Neural crest cell (in vitro differentiated cells): ENCODE measurements at places on chromosomes 4 and X.

DNA sequence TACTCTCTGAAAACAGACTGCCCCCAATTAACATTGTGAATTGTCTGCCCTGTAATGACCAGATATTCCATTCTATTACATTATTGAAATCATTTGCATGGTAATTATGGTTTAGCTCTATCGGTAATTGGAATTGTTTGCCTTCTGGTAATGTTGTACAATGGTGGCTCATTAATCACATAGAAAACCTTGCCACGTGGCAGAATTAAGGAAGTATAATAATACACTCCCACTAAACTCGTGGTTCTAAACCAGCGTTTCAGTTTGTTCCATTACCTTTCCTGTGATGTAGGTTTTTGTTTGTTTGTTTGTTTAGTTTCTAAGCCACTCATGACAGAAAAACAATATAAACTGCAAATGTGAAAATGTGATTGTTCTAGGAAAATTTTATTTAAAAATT lies 45.1 kb upstream of the TAPT1 start:
- no peak for DNase-seq

GRCh38 chr4:1171311-1172227 lies 814 bp downstream of the SPON2 start:
- DNase-seq = no peak

DNA sequence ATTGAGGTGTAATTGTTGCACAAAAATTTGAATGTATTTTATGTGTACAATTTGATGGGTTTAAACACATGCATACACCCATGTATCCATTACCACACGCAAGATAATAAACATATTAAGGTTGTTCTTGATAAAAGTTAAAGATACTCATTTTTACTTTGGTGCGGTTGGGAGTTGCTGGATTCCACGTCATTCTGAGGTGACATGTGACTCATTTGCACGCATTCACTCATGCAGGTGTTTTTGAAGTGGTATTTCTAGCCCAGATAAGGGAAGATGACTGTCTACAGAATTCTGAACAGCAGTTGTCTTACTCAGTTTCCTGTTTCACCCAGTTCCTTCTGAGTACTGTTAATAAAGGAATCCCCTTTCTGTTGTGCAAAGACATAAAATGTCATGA lies 142.0 kb downstream of the RTL3 start:
- no peak for DNase-seq

DNA sequence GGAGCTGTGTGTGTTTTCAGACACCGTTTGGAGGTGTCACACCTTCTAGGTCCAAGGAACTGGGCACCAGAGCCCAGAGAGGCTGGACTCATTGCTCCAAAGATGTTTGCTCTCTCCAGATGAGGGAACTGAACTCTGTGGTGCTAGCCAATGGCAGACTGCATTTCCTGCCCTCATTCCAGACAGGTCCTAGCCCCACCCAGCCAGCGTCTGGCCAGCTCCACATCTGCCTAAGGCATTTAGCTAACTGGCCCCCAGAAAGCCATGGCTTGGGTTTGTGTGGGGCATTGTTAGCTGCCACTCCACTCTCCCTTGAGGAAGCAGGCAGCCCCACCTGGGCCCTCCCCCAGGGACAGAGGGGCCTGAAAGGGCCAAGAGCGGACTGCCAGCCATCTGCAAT lies 11.4 kb downstream of the FGD1 start:
- no peak for DNase-seq

DNA sequence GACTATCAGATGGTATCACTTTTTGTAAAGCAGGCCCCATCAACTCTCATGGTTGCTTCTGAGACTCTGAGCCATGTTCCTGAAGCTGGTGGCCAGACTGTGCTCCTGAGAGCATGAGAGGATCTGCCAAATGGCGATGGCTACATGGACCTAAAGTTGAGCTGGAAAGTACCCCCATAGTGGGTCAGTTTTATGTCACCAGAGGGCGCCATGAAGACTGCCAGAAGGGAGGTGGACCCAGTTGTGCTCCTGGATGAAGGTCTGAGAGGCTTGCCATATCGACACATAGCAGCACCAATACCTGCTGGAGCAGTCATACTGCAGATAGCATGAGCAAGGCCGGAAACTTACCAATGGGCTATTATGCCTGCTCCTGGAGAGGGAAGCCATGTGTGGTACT lies 105.7 kb downstream of the SLITRK2 start:
- no peak for DNase-seq

- DNase-seq = no peak
Measured at GRCh38 chr4:163959932-163960331, 465.4 kb downstream of the TMA16 start.
